ENCODE measurements at places on chromosomes 5 and 9. TPM values are rescaled to one million over a fixed set of nuclear protein-coding genes. Genes with fewer than 3 reads are reported as not detected.

The BTNL8 gene
- 1.3 TPM for polyA plus RNA-seq

The PCDHA1 gene
- polyA plus RNA-seq: not detected

The PCDHGB5 gene
- not detected for polyA plus RNA-seq

The PRKAA1 gene
- polyA plus RNA-seq: 20.1 TPM

The CCL19 gene
- 4.3 TPM for polyA plus RNA-seq

The PPP2R2B gene
- polyA plus RNA-seq: 0.76 TPM

- no peaks in the 10 kb centered on the region for H3K36me3 ChIP-seq
- DNase-seq: no peak
- H3K4me1 ChIP-seq: no peaks in the 10 kb centered on the region
Measured at GRCh38 chr5:41636605-41637004, 126.2 kb upstream of the PLCXD3 start.

DNA sequence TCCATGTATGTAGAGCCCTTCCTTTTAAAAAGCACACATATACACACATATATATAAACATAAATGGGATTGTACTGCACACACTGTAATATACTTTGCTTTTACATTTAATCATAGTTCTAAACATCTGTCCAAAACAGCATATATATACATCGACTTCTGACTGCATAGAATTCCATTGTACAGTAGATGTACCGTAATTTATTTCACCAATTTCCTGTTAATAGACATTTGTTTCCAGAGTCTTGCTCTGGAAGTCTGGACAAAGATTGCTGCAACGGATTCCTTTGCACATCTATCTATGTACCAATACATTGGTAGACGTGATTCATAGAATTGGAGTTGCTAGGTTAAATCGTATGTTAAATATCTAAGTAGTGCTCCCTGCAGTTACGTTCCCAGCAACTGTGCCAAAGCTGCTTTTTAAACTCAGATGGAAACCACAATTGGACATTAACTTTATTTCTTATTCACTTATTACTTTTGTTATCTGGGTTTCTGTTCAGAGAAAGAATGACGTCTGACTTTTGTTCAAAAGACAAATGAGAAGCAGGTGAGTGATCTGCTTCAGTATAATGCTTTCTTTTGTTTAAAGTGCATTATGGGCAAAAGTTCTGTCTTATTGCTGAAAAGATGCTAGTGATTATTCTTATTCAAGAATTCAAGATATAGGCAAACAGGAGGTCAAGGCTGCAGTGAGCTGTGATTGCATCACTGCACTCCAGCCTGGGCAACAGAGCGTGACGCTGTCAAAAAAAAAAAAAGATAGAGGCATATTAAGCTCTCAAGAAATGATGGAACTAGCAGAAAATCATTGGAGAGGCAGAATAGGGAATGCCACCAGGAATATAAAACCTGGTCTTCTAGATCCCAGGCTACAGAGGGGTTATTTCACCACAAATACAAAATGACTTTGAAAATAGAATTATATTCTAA, 138.2 kb downstream of the FGF1 start:
- no peaks in the 10 kb centered on the region for H3K36me3 ChIP-seq
- H3K27ac ChIP-seq: no peak overlapping the region
- DNase-seq: no peak
- peaks cover 36% of the 10 kb centered on the region for H3K4me1 ChIP-seq
- H3K4me3 ChIP-seq: no peak overlapping the region

- H3K27me3 ChIP-seq: no peaks in the 10 kb centered on the region
- H3K27ac ChIP-seq: no peak overlapping the region
- DNase-seq: no peak
- H3K4me3 ChIP-seq: no peak overlapping the region
Measured at GRCh38 chr5:158384535-158385481, 525.9 kb upstream of the CLINT1 start.

GRCh38 chr9:115442054-115442453, 324.1 kb upstream of the TNC start:
- DNase-seq: no peak
- no peak overlapping the region for H3K4me3 ChIP-seq
- H3K27me3 ChIP-seq: no peaks in the 10 kb centered on the region
- no peak overlapping the region for H3K27ac ChIP-seq

GRCh38 chr5:97072696-97073095, 69.7 kb downstream of the LIX1 start:
- peaks cover 7% of the 10 kb centered on the region for H3K4me1 ChIP-seq
- H3K4me3 ChIP-seq: no peak overlapping the region
- no peak for DNase-seq
- H3K36me3 ChIP-seq: no peaks in the 10 kb centered on the region
- no peak overlapping the region for H3K27ac ChIP-seq
- no peaks in the 10 kb centered on the region for H3K27me3 ChIP-seq

DNA sequence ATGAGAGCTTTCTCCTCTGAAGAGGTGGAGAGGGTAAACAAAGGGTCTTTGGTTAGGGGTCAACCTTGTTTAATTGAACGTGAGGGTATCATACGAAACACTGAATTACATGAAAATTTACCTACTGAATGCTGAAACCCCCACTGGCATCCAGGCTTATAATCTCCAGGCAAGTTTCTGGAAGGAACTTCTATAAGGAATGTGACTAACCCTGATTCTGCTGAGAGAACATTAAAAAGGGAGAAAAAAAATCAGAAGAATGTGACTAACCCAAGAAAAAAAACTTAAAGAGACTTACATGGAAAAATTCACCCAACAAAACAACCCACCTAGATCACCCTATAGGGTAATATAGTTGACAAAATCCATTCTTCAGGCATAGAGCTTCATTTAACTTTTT, 55.5 kb downstream of the APC start:
- no peak for DNase-seq
- no peaks in the 10 kb centered on the region for H3K27me3 ChIP-seq
- H3K36me3 ChIP-seq: peaks cover 13% of the 10 kb centered on the region
- no peaks in the 10 kb centered on the region for H3K4me1 ChIP-seq

GRCh38 chr5:84437673-84438315, 53.1 kb upstream of the EDIL3 start:
- no peaks in the 10 kb centered on the region for H3K36me3 ChIP-seq
- no peaks in the 10 kb centered on the region for H3K4me1 ChIP-seq
- DNase-seq: no peak
- H3K27me3 ChIP-seq: no peaks in the 10 kb centered on the region
- H3K4me3 ChIP-seq: no peak overlapping the region
- no peak overlapping the region for H3K27ac ChIP-seq

- no peaks in the 10 kb centered on the region for H3K4me1 ChIP-seq
- H3K36me3 ChIP-seq: no peaks in the 10 kb centered on the region
- no peaks in the 10 kb centered on the region for H3K27me3 ChIP-seq
- no peak overlapping the region for H3K27ac ChIP-seq
- DNase-seq: peak; percentile 35
Measured at GRCh38 chr5:120614531-120615180, 150.6 kb downstream of the PRR16 start.

DNA sequence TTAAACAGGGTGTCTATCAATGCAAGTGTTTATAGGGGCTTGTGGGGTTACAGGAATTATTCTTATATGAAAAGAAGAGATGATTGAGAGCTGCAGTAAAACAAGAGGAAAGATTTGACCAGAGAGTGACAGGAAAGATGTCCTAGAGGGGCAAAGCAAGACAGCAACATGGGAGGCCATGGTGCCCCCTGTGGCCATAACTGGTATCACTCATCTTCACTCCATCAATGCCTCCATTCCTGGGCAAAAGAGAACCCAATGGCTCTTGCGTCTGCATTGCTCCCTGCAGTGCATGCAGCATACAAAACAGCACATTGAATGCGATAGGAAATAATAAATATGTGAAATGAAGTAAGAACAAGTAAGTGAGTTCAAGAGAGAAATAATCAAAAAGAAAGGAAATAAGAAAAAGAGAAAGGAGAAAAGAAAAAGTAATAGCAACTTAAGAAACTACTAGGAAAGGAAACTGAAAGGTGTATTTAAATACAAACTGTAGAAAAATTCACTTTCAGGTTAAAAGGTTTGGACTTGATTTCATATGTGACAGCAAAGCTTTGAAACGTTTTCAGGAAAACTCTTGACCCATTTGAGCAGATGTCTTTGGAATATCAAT, 206.6 kb downstream of the SEMA5A start:
- no peak for DNase-seq
- no peak overlapping the region for H3K4me3 ChIP-seq
- H3K27ac ChIP-seq: no peak overlapping the region
- H3K36me3 ChIP-seq: no peaks in the 10 kb centered on the region

- H3K4me3 ChIP-seq: no peak overlapping the region
- H3K36me3 ChIP-seq: no peaks in the 10 kb centered on the region
- H3K4me1 ChIP-seq: no peaks in the 10 kb centered on the region
- H3K27me3 ChIP-seq: no peaks in the 10 kb centered on the region
- DNase-seq: no peak
- no peak overlapping the region for H3K27ac ChIP-seq
Measured at GRCh38 chr5:160378330-160378729, 7.9 kb upstream of the C1QTNF2 start.

GRCh38 chr9:71121275-71122021, at the start of gene TRPM3:
TRPM3 (minus strand) TSS chr9:71121621; CDS start chr9:71121354, 267 bp downstream.
- no peaks in the 10 kb centered on the region for H3K4me1 ChIP-seq
- H3K27ac ChIP-seq: no peak within 1 kb of the TSS
- H3K27me3 ChIP-seq: peaks cover 35% of the 10 kb centered on the region
- no peak within 1 kb of the TSS for H3K4me3 ChIP-seq
- H3K36me3 ChIP-seq: no peaks in the 10 kb centered on the region
- DNase-seq: peak; percentile 7

- no peaks in the 10 kb centered on the region for H3K27me3 ChIP-seq
- no peak overlapping the region for H3K4me3 ChIP-seq
- H3K27ac ChIP-seq: peak overlapping the region; percentile 74
- no peaks in the 10 kb centered on the region for H3K36me3 ChIP-seq
Measured at GRCh38 chr9:2228641-2229040, 213.5 kb downstream of the SMARCA2 start.

GRCh38 chr9:6965566-6965965, 207.8 kb downstream of the KDM4C start:
- H3K4me1 ChIP-seq: peaks cover 22% of the 10 kb centered on the region
- no peaks in the 10 kb centered on the region for H3K27me3 ChIP-seq
- no peaks in the 10 kb centered on the region for H3K36me3 ChIP-seq
- H3K4me3 ChIP-seq: no peak overlapping the region
- DNase-seq: no peak

DNA sequence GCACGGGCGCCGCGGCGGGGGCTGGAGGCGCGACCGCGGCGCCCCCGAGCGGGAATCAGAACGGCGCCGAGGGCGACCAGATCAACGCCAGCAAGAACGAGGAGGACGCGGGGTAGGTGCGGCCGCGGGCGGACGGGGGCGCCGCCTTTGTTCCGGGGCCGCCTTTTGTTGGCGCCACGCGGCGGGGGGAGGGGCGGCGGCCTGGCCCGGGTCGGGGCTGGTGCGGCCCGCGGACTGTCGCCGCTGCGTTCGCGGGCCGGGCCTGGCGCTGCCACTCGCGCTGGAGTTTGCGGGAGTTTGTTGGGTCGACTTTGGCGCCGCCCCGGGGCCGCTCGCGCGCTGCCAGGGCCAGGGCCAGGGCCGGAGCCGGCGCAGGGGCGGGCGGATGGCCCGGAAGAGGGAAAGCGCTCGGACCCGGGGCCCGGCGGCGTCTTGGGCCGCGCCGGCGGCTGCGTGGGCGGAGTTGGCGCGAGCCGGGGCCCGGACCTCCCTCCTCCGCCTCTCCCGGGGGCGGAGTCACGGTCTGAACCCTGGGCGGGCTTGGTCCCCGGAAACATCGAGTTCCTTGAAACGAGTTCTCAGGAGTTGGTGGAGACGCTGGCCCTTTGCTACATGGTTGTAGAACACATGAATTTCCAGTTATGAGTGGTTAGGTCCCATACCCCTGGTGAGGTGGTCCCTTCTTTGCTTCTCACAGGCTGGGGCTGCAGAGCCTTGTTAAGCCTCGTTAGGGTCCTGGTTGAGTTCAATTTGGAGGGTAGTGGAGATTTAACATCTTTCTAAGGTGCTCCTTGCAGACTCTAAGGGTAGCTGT, 809 bp downstream of the HNRNPAB start:
- DNase-seq: peak; percentile 87
- H3K4me1 ChIP-seq: peaks cover 50% of the 10 kb centered on the region
- peak overlapping the region; percentile 96 for H3K27ac ChIP-seq
- H3K4me3 ChIP-seq: peak overlapping the region; percentile 98
- H3K27me3 ChIP-seq: no peaks in the 10 kb centered on the region
- peaks cover 39% of the 10 kb centered on the region for H3K36me3 ChIP-seq

- no peak overlapping the region for H3K4me3 ChIP-seq
- no peak overlapping the region for H3K27ac ChIP-seq
- no peaks in the 10 kb centered on the region for H3K36me3 ChIP-seq
- no peak for DNase-seq
- no peaks in the 10 kb centered on the region for H3K27me3 ChIP-seq
Measured at GRCh38 chr5:168377525-168377924, 86.1 kb downstream of the WWC1 start.

- no peaks in the 10 kb centered on the region for H3K27me3 ChIP-seq
- no peaks in the 10 kb centered on the region for H3K4me1 ChIP-seq
- DNase-seq: no peak
- no peak overlapping the region for H3K4me3 ChIP-seq
Measured at GRCh38 chr5:126912616-126913200, 117.7 kb downstream of the MARCHF3 start.
